ENCODE measurements at places on chromosomes 2 and 18.

DNA sequence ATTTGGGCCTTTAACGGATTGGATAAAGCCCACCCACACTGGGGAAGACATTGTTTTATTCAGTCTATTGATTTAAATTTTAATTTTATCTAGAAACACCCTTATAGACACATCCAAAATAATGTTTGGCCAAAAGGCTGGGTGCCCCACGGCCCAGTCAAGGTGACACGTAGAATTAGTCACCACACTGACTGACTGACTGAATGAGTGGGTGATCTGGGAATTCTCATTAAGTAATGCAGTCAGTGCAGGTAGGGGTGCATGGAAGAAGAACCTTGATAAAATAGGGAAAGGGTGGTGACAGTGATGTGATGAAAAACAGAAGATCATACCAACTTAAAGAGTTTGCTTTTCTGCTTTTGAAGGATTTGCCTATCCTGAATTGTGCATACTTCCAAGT lies 554.8 kb downstream of the DCC start:
- DNase-seq = no peak

- no peak for DNase-seq
These were observed 51.7 kb upstream of the ACVR2A start for GRCh38 chr2:147792966-147793617.

DNA sequence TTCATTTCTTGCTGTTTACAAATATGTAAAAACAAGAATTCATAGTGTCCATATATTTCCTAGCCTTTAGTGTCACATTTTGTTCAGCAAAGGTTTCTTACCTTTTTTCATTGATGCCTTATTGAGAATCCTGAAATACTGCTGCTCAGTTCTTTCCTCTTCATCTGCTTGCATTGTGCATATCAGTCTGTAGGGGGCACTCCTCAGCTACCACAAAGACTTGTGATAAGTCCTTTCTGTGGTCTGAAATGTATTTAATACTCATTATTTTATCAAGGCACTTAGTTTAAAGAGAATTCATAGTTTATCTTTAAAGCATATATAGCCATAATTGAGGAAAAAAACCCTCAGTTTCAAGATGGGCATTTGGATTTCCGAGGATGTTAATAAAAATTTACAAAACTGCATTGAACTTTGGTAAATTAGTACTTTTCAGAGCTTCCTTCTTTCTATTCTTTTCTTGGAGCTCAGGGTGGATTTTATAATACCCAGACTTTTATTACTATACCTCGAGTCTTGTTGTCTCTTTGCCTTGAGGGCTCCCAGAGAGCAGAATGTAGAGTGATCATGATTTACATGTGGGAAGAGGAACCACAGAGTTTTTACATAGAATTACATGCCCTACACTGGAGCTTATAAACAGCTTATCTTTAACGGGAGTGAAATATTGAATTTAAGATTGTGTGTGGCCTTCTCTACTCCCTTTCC lies 570.1 kb downstream of the PLCL1 start:
- DNase-seq = no peak

- DNase-seq = no peak
These were observed 10.8 kb upstream of the ALPP start for GRCh38 chr2:232367591-232368233.

- peak; percentile 82 for DNase-seq
These were observed at the start of gene IMPACT for GRCh38 chr18:24426398-24427294. TSS of gene IMPACT (plus strand) at chr18:24426670. CDS start at chr18:24426757, 87 bp downstream.

GRCh38 chr2:213261237-213261636 lies 23.0 kb upstream of the SPAG16 start:
- no peak for DNase-seq

GRCh38 chr2:96102596-96103186 lies 13.7 kb downstream of the ADRA2B start:
- no peak for DNase-seq

DNA sequence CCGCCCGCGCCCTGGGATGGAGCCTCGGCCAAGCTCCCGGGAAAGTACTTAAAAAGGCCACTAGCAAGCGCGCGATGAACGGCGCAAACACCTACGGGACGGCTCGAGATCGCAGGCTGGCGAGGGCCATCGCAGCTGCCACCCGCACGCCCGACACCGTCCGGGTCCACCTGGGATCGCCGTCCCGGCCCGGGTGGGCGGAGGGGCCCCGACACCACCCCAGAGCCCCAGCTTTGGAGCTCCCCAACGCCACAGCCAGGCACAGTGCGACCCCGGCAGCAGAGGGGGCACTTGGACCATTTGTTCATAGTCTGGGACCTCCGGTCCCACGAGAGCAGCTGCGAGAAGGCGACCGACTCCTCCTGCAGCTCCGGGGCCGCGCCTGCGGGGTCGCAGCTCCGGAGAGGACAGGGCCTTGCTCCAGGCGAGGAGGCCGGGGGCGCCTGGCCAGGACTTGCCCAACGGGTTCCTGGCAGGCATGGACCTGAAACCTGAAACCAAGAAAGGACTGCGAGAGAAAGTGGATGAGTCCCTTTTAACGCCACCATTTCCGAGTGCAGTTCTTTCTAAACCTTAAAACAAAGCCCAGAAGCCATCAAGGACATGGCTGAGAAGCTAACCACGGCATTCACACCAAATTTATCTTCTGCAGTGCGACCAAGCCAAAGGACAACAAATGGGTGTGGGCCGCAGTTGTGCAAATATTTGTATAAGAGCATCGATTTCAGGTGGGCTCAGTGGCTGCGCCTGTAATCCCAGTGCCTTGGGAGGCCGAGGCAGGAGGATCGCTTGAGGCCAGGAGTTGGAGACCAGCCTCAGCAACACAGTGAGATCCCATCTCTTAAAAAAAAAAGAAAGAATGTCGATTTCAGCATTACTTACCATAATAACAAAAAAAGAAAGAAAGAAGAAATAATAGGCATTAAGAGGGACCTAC lies 54.0 kb upstream of the IMP4 start:
- no peak for DNase-seq

DNA sequence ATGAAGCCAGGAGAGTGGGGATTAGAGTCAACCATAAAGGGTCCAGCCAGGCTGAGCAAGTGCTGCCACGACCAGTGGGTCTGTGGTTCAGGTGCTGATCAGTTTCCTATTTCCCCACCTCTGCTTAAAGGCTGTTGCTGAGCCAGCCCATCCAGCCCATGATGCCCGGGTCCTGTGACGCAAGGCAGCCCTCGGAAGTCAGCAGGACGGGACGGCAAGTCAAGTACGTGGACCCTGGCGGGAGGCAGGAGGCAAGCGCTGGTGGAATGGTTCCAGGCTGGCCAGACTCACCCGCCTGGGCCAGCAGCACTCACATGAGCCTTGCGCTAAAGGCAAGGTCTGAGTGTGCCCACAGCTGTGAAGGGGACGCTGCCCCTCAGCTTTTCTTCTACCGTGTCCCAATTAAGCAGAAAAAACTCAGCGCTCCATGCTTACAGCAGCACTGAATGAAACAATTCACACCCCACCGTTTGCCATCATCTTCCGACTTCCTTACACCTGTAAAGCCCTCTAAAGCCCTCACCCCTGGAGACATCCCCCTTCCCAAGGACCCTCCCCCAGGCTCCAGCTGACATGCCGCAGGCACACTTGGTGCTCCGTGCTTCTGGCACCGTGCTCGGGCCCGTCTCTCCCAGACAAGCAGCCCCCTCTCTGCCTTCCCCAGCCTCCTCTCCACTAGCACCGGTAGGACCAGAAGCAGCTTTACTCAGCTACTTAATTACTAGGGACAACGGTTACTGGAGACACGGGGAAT lies 11.3 kb upstream of the RPL31 start:
- no peak for DNase-seq

DNA sequence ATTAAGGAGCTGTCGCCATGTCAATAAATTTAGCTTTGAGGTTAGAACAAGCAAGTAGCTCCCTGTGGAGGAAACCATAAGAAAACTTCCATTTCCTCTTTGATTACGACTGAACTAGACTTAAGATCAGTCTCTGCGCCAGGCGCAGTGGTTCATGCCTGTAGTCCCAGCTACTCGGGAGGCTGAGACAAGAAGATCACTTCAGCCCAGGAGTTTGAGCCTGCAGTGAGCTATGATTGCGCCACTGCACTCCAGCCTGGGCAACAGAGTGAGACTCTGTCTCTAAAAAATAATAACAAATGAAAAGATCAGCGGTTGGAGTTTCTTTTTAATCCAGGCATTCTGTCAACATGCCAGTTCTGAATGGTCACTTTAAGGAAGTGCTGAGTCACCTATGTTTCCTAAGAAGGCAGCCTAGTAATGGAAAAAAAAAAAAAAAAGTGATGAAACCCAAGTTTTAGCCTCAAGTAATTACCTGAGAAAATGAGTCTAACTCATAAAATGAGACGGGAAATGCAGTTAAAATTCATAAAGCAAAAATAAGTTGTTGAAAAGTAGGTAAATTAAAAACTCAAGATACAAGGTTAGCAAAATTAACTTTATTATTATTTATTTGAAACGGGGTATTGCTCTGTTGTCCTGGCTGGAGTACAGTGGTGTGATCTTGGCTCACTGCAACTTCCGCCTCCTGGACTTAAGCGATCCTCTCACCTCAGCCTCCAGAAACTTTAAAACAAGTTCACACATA lies 10.2 kb downstream of the C18orf32 start:
- DNase-seq = no peak

DNA sequence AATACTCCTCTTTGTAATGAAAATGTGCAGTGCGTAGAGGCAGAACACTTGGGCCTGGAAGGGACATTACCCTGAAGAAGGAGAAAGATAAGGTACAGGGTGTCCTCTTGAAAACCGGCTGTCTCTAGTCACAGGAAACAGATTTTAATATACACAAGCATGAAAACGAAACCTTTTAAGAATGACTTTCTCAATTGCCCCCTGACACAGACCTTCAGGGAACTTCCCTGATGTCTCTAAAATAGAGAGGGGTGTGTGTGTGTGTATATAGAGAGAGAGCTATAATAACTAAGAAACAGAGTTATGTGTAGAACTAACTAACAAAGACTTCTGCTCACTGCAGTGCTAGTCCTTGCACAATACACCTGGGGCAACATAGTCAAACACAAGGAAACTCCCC lies 780.0 kb downstream of the CNTNAP5 start:
- no peak for DNase-seq

GRCh38 chr2:145736871-145737270 lies 1217.0 kb upstream of the ZEB2 start:
- DNase-seq = no peak

GRCh38 chr2:25115902-25116301 lies 52.5 kb downstream of the POMC start:
- DNase-seq = no peak

DNA sequence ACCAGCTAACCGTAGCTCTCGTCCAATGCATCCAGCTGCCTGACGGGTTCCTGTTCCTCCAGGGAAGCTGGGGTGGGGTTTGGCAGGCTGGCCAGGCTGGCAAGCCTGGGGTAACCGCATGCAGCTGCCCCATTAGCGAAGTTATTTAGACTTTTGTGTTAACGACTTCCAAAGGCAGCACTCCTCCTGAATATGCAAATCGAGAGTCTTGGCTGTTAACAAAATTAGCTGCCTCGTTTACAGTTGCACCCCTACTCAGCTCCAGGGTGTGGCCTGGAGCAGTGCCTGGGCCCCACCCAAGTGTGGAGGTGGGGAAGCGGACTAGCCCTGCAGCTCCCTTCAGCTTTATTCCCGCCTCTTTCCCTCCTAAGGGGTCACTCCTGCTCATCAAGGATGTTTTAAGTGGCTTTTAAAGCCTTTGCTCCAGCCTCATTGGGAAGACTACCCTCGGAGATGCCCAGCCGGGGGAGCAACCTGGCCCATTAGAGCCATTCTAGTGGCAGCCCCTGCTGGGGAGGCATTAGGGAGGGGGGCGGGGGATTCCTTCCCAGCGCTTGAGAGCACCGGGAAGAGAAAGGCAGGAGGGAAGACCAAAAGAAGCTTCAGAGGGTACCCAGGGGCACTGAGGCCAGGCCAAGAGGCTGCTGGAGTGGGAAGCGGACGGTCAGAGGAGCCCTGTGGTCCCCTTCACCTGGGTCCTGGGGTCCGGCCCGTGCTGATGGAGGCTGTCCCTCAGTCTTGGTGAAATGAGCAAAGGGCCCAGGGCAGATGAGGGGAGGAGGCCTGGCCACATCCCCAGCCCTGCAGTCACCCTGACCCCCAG lies 204.1 kb downstream of the CELF4 start:
- no peak for DNase-seq

DNA sequence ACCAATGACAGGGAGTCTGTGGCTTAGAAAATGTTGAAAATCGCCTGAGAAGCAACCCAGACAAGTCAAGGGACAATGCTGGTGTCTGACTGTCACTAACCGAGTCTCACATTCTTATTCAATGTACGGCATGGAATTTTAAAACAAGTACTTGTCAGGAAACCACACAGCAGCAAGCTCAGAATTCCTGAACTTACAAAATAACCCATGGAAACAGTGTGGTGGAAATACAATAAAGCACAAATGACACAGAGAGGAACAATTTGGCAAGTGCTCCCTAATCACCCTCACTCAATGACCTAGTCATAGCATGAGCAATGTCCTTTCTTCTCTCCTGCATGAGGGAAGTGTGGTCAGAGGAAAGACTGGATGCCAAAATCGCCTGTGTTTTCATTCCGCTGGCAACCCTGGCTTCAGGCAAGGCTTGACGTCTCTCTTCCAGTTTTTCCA lies 154.0 kb downstream of the SATB2 start:
- no peak for DNase-seq

- DNase-seq = no peak
These were observed 143.7 kb upstream of the ZFP36L2 start for GRCh38 chr2:43370146-43370545.
